GM04504 (cell line): ENCODE measurements at places on chromosomes 6 and 20.
A peak's percentile ranks its signal among the peaks of the same experiment; 100 is the strongest.

DNA sequence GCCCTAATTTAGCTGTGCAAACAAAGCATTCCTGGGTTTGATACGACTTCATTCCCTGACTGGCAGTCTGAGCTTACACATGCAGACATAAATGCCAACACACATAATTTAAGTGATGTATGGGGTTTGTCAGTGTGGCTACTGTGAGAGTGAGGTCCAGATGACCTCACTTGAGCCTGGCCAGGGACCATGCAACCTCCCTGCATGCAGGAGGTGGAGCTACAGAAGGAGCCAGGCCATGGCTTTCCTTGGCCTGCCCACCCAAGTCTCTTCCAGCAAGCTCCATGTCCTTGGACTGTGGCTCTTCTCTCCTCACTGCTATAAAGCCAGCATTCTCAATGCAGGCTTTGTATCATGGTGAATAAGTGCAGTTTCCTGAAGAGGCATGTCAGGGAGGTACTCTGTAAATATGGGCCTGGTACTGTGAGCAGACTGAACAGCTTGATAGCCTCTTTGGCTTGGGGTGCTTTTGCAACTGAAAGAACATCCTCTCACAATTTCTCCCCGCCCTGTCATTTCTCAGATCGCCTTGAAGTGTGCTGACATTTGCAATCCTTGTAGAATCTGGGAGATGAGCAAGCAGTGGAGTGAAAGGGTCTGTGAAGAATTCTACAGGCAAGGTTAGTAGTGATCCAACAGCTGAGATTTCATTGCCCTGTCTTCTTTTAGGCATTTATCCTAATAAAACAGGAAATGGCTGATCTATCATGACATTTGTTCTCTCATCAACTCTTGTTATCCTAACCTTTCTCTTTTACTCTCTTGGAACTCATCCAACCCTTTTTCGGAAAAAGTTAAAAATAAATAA lies 69.2 kb downstream of the MTFR2 start:
- DNase-seq = peak; percentile 6

- DNase-seq = no peak
These were observed 69.7 kb upstream of the PMEPA1 start for GRCh38 chr20:57779401-57780003.

DNA sequence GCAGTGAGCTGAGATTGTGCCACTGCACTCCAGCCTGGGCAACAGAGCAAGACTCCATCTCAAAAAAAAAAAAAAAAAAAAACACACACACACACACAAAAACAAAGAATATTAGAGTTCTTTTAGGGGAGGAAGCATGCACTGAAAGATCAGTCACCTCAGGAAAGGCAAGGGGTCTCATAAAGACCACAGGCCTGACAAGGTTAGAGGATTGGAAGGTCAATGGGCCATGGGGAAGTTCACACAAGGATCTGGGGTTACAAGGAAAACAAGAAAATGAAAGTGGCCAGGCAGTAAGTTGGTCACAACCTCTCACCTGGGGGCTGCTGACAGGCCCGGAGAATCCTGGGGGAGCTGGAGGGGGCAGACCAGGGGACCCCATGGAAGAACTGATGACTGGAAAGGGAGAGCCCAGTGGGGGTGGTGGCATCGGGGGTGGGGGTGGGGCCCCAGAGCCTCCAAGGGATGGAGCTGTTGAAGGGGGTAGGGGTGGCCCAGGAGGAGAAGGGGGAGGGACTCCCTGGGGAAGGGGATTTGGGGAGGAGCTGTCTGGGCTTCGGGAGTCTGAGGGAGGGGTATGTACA lies 1.5 kb downstream of the RXRB start:
- no peak for DNase-seq

DNA sequence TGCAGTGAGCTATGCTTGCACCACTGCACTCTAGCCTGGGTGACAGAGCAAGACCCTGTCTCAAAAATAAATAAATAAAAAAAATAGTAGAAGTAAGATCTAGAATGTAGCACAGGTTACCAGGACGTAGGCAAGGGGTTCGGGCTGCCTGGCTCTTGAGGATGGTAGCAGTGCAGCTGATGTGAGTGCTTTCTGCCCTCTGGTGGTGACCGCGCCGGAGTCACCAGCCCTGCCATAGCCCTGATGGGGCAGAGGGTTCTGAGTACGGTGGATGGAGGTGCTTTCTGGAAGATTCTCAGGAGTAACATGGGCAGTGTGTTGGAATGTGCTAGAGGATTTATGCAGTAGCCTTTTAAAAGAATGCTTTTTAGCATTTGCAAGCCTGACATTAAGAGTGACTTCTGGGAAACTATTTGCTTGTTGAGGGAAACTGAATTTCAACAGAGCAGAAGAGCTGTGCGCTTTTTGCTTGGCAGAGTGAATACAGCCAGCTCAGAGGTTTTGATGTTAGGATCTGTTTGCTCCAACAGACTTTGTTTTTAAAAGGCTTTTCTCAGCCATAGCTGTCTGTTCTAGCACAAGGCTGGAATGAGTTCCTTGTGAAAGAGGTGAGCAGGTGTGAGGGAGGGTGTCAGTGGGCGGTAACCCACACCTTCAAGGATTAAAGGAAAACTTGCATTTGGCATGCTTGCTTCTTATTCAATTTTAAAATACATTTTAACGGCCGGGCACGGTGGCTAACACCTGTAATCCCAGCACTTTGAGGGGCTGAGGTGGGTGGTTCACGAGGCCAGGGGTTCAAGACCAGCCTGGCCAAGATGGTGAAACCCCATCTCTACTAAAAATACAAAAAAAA lies 65.9 kb downstream of the PTPN1 start:
- DNase-seq = no peak

DNA sequence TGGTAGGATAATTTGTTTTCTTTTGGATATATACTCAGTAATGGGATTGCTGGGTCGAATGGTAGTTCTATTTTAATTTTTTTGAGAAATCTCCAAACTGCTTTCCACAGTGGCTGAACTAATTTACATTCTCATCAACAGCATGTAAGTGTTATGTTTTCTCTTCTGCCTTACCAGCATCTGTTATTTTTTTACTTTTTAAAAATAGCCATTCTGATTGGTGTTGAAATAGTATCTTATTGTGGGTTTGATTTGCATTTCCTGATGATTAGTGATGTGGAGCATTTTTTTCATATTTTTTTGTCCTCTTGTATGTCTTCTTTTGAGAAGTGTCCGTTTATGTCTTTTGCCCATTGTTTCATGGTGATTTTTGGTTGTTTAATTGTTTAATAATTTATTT lies 11.9 kb downstream of the HINT3 start:
- DNase-seq = no peak
